ENCODE measurements at places on chromosomes 6 and 20. TPM values are rescaled to one million over a fixed set of nuclear protein-coding genes. Genes with fewer than 3 reads are reported as not detected.
A peak's percentile ranks its signal among the peaks of the same experiment; 100 is the strongest.

Gene RAET1E
- 0.50 TPM for total RNA-seq

Gene GCNT2
- 19.7 TPM for total RNA-seq

Gene INSM1
- not detected for total RNA-seq

DNA sequence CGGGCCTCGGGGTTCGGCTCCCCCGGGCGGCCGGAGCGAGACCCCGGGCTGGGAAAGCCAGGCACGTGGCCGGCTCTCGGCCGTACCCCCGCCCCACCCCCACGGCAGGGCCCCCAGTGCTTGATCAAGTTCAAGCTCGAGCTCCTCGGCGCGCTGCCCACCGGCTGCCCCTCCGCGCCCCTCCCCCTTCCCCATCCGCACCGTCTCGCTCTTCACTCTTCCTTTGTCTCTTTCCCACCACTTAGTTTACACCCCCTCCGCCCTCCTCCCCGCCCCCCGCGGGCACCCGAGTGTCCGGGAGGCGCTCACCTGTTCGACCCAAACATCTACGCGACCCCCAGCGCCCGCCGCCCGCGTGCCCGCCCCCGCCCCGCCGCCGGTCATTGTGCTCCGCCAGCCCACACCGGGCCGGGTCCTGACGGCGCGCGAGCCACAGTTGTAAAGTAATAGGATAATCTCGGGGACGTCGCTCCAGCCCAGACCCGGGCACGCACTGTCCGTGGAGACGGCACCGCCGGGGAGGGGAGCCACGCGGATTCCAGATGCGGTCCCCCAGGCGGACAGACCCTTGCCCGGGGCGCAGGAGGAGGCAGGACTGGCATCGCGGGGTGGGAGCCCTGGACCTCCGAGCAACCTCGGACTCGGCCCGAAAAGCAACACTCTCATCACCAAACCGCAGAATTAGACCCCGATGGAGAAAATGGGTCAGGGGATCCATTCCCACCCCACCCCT lies 100.7 kb downstream of the NOL4L start:
- ATAC-seq, result peak; percentile 34

GRCh38 chr6:9095729-9096128 lies 660.4 kb upstream of the SLC35B3 start:
- peak; percentile 98 for ATAC-seq

GRCh38 chr6:144481527-144481926 lies 196.4 kb downstream of the UTRN start:
- ATAC-seq, result no peak

DNA sequence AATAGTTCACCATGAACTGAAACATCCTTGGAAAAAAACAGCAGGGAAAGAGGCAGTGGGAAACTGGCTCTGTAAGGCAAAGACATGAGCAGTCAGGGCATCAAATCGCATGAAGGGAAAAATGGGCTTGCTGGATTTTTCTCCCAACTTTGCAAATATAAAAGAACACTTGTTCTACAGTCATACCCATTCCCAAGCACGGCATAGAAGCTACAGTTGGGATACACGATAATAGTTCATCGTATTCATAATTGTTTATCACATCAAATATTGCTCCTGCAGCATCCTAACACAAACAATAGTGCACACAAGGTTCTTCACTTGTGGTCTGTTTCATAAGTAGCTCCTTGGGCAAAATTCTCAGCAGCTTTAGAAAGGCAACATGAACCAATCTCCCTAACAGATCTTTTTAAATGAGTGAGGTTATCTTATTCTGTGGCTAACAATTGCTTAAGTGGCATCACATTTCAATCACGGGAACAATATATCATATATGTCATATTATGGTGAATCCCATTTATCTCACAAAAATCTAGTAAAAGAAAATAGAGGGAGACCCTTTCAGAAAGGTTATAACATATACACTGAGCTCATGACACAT lies 243.9 kb downstream of the PKHD1 start:
- ATAC-seq, result no peak

DNA sequence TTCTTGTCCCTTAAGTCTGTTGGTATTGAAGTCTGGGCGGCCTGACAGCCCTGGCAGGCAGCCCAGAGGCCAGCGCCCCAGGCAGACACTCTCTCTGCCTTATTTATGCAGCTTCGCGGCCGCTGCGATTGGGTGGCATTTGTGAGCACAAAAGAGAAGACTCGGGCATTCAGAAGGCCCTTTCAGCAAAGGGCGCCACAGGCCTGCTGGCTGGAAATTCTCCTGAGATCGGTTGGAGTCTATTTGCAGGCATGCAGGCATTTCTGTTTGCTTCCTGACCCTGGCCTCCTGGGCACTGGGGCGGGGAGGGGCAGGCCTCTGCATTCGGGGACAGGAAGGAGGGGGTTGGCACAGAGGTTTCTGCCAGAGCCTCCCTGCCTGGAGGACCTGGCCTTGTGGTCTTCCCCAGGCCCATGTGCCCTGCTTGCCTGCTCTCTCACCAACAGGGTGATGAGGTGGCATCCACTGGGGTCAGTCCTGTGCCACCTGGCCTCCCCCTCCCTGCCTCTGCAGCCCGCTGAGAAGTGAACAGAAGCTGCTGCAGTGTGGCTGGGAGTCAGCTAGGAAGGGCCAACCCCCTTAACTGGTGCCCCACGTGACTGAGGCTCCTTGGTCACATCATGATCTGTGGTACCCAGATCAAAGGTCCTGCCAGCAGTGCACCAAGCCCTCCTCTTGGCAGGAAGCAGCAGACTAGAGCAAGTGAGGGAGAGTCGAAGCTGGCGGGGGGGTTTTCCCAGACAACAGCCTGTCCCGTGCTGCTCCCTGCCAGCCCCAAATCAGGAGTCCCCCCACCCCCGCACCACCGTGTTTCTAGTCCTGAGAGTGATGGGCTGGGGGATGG lies 16.6 kb upstream of the CCDC167 start:
- peak; percentile 53 for ATAC-seq

DNA sequence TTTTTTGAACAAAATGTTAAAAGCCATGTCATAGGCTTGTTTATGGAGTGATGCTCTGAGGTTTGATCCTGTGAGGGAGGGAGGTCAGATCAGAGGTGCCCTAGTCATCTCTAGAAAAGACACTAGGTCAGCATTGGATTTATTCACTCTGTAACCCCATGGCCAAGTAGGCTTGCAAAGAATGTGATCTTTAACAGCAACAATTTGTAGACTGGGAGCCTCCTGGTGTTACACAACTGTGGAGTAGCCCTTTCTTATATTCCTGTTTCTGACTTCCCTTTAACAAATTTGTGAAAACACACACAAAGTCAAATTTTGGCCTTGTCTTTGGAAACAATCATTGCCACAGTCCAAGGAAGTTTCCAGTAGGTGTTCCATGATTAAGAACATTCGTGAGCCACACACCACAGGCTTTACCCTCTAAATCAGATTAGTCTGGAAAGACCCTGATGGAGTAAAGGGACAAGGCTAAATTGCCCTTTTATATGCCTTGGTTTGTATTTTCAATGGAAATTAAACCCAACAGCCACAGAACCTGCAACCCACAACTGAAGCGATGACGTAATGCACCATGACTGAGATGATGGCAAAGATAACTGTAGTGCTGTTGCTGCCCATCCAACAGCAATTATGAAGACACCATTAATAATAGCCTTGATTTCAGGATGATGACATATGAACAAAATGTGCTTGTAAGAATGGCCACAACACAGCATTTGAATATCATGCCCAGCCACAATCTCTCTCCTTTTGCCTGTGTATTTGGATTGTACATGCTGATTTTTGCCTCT lies 22.1 kb downstream of the SCP2D1 start:
- ATAC-seq, result no peak

DNA sequence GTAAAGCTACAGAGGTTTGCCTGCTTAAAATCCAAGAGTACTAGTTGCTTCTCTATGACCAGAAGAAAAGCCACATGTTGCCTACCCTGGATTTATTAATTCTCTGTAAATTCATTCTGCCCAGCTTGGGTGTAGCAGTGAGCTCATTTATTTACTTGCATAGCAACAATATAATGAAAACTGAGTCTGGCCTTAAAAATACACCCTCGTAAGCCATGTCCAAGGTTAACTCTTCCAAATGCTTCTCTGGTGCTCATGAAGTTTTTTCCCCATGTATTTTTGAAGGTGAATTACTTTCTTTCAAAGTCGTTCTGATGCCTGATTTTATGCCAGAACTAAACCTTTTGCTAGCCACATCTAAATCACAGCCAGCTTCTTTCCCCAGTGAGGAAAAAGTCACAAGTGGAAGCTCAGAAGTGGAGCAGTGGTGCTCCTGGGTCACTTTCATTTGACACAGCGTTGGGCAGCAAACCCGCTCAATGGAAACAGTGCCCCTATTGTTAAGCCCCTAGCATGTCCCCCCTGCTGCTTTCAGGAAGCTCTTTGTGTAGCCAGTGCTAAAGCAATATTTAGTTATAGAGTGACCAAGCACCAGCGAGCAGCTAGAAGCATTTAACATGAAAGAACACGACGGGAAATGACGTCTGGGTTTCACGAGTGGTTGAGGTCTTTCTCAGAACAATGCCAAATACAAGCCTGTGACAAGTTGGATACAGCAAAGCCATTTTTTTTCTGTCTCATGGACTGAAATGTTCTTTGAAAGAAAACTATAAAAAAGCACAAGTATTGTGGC lies 29.8 kb downstream of the NEDD9 start:
- ATAC-seq, result peak; percentile 51

GRCh38 chr6:113591896-113592827 lies 265.0 kb upstream of the MARCKS start:
- peak; percentile 26 for ATAC-seq

GRCh38 chr6:30152016-30152673 lies 8.9 kb downstream of the TRIM10 start:
- no peak for ATAC-seq

DNA sequence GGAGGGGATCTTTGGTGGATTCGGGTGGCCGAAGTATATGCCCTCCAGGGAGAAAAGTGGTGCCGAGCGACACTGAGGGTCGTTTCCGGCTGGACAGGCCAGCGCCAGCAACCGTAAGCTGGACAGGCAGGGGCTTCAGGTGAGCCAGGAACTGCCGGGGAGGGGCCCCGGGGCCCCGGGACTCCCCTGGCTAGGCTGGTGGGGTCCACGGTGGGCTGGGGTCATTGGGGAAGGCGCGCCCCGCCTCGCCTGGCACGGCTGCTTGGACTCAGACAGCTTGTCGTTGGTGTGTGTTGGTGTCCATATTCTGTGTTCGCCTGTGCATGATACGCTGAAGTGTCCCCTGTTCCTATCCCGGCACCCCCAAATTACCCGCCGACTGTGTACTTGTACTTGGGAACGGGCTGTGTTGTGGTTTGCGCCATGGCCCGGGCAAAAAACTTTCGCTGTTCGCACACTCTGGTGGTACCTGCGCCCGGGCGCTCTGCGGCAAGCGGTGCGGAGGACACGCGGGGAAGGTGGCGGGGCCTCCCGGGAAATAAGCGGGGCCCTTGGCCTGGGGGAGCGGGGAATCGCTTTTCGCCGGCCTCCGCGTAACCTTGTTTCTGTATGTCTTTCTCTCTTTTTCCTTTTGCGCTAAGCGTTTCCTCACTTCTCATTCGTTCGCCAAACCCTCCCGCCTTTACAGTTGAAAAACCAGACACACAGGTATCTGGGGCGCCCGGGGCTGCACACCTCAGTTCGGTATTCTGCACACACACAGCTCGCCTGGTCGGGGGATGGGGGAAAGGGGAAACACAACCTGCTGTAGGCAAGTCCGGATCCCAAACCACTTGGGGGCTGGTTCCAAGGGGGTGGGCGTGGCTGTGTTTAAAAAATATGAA lies 3.2 kb downstream of the GNAS start:
- ATAC-seq, result no peak

DNA sequence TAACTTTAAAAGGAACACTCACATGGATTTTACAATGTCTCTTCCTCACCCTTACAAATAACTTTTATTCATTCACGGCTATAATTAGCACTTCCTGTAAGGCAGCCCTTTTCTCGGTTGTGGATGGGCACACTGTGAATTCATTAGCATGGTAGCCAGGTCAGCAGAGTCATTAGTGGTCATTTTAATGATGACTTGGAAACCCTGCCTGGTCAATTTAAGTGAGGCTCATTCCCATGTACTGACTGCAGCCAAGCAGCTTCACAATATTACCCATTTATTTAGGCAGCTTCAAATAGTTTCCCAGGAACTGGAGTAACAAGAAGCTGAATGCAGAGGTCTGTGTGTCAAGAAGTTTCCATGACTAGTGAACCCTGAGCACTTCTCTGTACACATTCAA lies 248.8 kb downstream of the KHDC1L start:
- ATAC-seq, result peak; percentile 36

DNA sequence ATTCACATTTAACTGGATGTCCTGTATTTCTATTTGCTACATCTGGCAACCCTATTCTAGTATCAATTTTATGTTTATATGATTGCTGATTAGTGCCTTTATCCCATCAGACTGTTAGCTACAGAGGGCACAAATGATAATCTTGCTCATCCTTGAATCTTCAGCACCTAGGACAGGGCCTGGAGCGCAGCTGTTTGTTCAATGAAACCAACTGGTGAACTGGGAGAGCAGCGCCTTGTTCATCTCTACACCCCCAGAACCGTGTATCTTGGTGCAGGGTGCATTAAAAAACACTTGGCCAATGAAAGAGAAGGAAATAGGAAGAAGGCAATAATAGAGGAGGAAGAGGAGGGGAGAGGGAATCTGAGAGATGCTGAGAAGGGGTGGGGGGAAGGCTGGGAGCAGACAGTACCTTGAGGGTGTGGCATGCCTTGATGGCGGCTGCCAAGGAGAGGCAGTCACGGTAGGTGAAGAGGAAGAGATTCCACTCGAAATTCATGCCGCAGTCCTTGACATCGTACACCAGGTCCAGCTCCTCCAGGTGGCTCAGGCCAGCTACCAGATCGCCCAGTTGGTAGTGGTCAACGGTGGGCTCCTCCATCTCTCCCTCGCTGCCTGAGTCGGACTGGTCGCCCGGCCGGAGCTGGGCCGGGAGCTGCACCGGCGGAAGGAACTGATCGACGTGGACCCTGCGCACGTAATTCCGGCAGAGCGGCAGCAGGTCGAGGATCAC lies 15.5 kb downstream of the TMEM151B start:
- no peak for ATAC-seq

DNA sequence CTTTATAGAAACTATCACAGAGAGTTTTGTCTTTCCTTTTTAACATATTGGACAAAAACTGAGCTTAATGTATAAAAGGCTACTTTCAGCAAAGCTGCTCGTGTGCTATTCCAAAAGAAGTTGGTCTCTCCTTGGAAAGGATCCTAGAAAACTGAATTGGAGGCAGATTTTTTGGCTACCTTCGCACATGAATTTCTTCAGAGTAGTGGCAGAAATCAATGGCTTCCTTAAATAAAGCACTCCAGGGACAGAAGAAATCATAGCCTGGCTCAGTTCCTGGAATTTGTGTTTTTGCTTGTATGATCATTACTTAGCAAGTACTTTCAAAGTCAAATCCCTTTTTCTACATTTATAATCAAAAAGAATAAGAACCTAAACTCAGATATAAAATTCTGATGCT lies 780.3 kb downstream of the PHF3 start:
- no peak for ATAC-seq

GRCh38 chr6:136749359-136749997 lies 42.8 kb downstream of the MAP3K5 start:
- no peak for ATAC-seq

DNA sequence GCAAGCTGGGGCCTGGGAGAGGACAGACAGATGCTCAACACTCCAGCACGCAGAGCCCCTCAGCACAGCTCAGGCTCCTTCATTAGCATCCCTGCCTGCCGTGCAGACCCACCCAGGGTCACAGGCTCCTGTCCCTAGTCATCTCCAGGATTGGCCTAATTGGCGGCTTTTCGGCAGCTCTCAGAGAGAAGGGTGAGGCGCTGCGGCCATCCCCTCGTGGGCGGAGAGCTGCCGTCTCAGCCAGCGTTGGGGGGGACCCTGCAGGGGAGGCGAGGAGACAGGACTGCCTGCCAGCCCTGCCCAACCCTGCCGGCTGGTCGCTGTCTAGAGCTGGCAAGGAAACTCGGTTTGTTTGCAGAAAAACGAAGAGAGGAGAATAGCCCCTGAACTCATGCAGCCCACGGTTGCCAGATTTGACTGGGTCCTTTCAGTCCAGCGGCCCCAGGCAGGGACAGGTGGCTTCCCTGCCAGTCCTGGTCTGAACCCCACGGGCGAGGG lies 26.8 kb downstream of the BHLHE23 start:
- ATAC-seq, result no peak
